OCI-M1 (cell line): ENCODE measurements at places on chromosomes 6 and 20.

GRCh38 chr20:41052742-41053419, 24.3 kb downstream of the TOP1 start:
- DNase-seq = no peak

DNA sequence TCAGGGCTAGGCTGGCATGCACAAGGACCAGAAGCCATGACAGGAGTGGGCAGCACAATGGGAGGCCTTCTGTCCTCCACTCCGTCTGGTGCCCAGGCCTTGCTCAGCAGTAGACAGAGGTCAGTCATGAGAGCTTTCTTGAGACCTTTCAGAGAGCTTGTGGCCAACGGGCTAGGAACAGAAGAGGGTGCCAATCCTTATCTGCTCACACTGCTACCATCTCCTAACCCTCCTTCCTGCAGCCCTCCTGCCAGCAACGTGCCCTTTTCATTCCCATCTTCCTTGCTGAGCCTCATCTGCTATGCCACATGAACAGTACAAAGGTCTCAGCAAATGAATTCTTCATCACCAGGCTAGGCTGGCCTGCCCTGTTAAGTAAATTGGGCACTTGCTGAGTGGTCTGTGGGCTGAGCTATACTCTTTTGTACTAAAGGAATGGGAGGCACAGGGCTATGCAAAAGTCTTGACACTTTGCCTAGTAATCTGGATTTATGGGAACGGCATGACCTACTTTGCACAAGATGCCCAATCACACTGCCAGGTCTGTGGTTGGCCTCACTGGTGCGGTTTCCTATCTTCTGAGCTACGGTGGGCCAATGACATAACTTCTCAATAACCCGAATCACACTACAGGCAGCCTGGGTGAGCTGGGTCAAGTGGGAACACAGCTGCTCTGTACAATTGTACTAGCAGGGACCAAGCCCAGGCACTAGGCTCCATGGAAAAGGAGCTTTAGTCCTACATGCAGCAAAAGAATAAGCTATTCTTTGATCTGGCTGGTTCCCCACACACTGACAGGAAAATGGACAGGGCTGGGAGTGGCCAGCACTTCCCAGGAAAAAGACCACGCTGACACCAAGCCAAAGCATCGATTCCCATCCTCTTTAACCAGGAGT, 47.8 kb downstream of the ELOVL5 start:
- peak; percentile 77 for DNase-seq

DNA sequence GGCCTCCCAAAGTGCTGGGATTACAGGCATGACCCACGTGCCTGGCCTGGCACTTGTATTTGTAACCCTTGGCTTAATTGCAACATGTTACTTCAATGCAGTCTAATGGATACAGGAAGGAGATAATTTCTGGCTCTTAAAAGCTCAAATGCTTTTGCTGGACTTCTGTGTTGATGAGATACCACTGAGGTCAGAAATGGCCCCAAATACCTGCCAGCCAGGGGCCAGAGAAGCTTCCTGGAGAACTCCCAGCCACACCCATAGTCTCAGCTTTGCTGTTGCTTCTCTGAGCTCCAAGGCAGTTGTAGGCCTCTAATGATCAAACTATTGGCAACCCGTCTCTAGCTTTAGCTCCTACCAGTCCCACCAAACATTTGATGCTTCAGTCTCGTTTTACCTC, 14.2 kb upstream of the ZNFX1 start:
- DNase-seq = no peak

DNA sequence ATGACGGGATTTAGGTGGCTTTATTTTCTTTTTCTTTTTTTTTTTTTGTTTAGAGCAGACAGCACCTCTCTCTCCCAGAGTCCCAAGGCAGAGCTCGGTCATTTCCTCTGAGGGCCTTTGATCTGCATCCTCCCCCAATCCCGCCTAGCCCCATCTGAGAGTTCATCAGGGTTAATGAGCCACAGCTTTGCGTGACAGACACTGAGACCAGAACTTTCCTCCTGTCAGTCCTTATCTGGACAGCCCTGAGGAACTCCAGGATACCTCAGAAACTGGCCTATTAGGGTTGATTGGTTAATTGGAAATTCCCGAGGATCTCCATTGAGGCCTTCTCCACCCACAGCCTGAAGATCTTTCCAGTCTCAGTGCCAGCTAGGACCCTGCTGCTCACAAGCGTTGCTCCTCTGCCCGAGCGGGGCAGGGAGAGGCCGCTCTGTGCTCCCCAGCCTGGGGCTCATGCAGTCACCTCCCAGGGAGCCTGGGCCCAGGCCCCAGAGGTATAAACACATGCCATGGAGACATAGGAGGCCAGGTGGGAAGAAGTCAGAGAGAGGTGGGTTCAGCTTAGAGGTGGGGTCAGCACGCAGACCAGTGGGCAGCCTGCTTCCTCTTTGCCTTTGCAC, 1.4 kb upstream of the LRRN4 start:
- peak; percentile 82 for DNase-seq

DNA sequence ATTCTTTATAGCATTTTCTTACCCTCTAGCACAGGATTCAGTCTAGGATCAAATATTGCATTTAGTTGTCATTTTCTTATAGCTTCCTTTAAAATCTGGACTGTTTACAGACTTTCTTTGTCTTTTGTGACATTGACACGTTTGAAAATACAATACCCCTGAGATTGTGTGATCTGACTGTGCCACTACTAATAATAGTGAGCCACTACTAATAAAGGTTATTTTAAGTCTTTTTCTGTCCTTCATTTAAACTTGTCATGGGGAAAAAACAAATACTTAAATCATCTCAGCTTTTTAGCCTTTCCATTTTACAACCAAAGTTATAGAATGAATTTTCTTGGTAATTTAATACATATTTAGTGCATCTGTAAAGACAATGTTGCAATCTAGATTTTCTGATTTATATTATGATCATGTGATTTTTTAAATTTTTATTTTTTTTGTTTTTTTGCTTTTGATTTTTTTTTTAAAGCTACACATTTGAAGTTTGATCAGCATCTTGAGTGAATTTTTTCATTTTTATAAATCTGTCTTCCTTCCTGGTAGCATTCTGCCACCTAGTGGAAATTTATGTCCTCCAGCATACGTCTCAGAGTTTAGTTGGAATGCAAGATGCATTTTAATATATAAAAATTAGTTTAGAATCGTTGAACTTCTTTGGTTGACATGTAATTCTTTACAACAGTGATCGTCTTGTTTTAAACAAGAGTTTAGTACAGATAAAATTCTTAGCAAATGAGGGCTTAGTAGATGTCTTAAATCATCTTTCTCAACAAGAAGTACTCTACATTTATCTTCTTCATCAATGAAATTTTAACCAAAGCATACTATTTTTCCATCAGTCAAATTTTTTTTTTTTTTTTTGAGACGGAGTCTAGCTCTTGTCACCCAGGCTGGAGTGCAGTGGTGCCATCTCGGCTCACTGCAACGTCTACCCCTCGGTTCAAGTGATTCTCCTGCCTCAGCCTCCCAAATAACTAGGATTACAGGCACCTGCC, 119.4 kb downstream of the NCOA3 start:
- peak; percentile 79 for DNase-seq

- peak; percentile 51 for DNase-seq
These were observed 60.9 kb upstream of the MC3R start for GRCh38 chr20:56187534-56188165.
